ENCODE measurements at places on chromosomes 7 and 10.

DNA sequence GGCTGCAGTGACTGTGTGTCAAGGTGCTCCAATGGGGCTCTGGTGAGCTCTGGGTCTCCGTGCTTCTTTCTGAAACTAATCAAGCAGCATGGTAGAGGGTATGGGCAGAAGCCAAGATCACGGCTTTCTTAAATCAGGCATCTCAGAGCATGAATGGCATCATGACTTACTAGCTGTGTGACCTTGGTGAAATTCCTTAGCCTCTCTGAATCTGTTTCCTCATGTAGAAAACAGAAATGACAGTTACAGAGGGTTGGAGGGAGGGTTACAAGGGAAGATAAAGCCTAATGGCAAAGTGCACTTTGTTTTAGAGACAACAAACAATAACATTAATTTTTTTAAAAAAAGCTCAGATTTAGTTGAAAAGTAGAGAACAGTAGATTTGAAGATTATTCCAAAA, 34.9 kb downstream of the FRMPD2 start:
- H3K4me3 ChIP-seq = no peak overlapping the region
- no peak for DNase-seq
- H3K36me3 ChIP-seq = no peaks in the 10 kb centered on the region

DNA sequence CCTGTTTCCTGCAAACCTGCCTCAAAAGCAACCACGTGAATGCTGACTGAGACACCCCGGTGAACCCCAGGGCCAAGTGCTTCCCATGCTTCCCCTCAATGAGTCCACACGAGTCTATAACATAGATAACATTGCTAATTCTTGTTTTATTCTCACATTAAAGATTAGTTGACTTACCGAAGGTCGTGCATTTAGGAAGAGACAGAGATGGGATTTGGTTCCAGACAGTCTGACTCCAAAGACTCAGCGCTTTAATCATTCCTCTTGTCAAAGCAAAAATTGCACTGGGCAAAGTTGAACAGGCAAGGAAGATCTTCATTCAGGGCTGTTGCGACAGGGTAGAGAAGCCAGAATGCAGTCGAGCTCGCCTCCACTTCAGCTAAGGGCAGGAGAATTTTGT, 435.6 kb upstream of the C7orf33 start:
- no peaks in the 10 kb centered on the region for H3K4me1 ChIP-seq
- H3K27ac ChIP-seq = no peak overlapping the region
- H3K36me3 ChIP-seq = no peaks in the 10 kb centered on the region
- no peak for DNase-seq
- H3K27me3 ChIP-seq = no peaks in the 10 kb centered on the region

GRCh38 chr7:30136117-30136731, 1.4 kb downstream of the MTURN start:
- no peaks in the 10 kb centered on the region for H3K36me3 ChIP-seq
- no peak for DNase-seq
- H3K27me3 ChIP-seq = no peaks in the 10 kb centered on the region
- peak overlapping the region; percentile 74 for H3K27ac ChIP-seq
- H3K4me3 ChIP-seq = peak overlapping the region; percentile 93

DNA sequence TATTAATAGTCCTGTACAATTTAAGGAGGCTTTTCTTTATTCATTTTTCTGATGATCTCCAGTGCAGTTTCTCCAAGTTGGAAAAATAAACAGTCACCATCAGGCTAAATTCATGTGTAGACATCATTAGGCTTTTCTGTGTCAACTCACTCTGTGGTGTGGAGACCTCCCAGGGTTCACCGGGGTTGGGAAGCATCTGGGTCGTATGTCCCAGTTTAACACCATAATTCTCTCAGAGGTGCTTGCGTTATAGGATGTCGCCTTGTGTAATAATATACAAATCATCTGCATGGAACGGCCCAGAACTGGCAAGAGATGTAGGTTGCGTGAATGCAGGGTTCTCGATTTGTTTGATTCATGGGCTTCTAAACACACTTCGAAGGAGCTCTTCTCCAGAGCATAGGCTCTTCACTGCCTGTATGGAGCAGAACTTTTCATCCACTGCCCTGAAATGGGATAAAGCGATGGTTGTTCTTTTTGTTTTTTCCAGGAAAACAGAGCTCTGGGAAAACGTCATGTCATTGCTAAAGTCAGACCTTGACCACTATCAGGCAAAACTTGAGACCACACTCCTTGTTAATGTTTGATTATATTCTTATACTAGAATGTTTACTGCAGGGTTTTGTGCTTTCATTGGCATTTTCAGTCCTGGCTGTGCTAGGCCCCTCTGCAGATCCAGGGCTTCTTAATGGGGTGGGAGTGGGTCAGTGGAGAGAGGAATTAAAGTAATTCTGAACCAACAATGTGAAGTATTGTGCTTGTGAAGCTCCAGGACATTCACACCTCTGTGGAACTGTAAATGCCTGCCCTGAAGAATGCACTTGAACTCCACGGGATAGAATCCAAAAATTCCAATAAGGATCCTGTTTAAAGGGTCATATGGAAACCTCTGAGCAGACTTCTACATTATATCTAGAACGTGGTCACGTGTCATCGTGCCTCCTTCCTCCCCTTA, 172.8 kb downstream of the TRIL start:
- no peak overlapping the region for H3K27ac ChIP-seq
- no peaks in the 10 kb centered on the region for H3K36me3 ChIP-seq
- H3K4me1 ChIP-seq = no peaks in the 10 kb centered on the region
- H3K4me3 ChIP-seq = no peak overlapping the region
- no peaks in the 10 kb centered on the region for H3K27me3 ChIP-seq

DNA sequence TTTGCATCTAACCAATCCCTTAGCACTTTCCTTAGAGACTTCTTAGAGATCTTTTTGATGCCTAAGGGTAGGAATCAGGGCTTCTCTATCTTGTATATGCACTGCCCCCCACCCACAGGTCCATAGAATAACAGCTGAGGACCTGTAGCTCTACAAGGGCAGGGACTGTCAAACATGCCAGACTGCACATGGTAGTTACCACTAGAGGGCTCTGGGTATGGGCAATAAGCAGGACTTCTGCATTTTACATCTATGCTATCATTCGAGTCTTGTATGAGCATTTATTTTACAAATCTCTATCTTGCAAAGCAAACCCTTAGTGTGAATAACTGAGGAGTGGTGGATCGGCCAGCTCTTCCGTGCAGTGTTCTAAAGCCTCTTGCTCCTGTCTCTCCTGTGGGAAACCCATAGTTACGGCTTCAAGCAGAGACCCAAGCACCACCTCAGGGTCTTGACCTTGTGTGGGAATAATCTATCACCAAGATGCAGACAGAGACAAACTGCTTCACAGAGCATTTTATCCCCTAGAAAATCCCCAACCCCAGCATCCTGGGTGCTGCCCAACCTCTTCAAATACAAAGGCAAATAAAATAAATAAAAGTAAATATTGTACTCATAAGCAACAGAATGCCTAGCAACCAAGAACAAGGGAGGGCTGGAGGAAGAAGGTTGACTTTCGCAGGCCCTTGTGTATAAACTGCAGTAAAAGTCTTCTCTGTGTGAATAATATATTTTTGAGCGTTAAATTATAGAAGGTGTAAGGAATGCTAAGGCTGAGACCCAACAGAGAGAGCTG, 219.3 kb downstream of the WDR11 start:
- H3K4me1 ChIP-seq = peaks cover 17% of the 10 kb centered on the region
- H3K36me3 ChIP-seq = no peaks in the 10 kb centered on the region
- DNase-seq = peak; percentile 23
- H3K27ac ChIP-seq = peak overlapping the region; percentile 88
- no peak overlapping the region for H3K4me3 ChIP-seq

DNA sequence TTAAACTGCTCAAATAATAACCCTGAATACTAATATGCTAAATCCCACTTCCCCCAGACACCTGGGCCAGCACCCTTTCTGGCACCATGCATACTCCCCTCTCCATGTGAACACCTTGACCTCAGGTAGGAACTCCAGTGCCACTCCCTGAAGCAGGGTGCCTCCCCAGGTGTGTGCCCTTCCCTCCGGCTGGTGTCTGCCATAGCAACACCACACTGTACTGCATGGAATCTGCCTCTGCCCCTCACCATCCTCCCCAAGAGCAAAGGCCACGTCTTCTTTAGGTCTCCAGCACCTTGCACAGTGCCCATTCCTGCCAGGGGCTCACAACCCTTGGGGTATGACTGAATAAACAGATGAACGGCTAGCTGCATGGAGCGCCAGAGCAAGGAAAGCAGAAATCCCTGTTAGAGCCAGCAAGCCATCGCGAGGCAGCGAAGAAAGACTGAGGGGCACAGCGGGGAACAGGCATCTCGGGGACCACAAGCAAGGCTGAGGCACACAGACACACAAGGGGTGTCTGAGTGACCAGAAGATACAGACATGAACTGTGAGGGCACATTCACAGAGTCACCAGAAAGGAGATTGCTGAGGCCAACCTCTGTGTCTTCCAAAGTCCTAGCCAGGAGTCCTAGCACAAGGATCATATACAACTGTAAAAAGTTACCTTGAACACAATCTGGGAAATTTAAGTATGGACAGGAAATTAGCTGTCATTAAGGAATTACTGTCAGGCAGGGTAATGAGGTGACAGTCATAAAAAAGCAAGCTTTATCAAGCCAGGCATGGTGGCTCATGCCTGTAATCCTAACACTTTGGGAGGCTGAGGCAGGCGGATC, 25.7 kb downstream of the COBL start:
- H3K4me3 ChIP-seq = no peak overlapping the region
- DNase-seq = no peak
- no peaks in the 10 kb centered on the region for H3K27me3 ChIP-seq
- no peaks in the 10 kb centered on the region for H3K36me3 ChIP-seq
- H3K4me1 ChIP-seq = peaks cover 10% of the 10 kb centered on the region
- H3K27ac ChIP-seq = no peak overlapping the region

GRCh38 chr10:23367896-23368595, 23.4 kb upstream of the C10orf67 start:
- peak; percentile 48 for DNase-seq
- no peaks in the 10 kb centered on the region for H3K27me3 ChIP-seq
- H3K4me3 ChIP-seq = no peak overlapping the region
- peaks cover 42% of the 10 kb centered on the region for H3K4me1 ChIP-seq
- no peak overlapping the region for H3K27ac ChIP-seq

- H3K27ac ChIP-seq = peak overlapping the region; percentile 95
- peak overlapping the region; percentile 72 for H3K4me3 ChIP-seq
- DNase-seq = peak; percentile 57
These were observed 111.0 kb upstream of the KLF14 start for GRCh38 chr7:130844811-130845580.

GRCh38 chr10:116162851-116163250, 110.2 kb downstream of the GFRA1 start:
- no peaks in the 10 kb centered on the region for H3K4me1 ChIP-seq
- no peaks in the 10 kb centered on the region for H3K36me3 ChIP-seq
- no peaks in the 10 kb centered on the region for H3K27me3 ChIP-seq
- no peak for DNase-seq
- H3K27ac ChIP-seq = no peak overlapping the region

- no peak for DNase-seq
- no peaks in the 10 kb centered on the region for H3K27me3 ChIP-seq
- no peaks in the 10 kb centered on the region for H3K36me3 ChIP-seq
- no peaks in the 10 kb centered on the region for H3K4me1 ChIP-seq
- H3K27ac ChIP-seq = no peak overlapping the region
These were observed 113.4 kb downstream of the SEM1 start for GRCh38 chr7:96596120-96596826.

DNA sequence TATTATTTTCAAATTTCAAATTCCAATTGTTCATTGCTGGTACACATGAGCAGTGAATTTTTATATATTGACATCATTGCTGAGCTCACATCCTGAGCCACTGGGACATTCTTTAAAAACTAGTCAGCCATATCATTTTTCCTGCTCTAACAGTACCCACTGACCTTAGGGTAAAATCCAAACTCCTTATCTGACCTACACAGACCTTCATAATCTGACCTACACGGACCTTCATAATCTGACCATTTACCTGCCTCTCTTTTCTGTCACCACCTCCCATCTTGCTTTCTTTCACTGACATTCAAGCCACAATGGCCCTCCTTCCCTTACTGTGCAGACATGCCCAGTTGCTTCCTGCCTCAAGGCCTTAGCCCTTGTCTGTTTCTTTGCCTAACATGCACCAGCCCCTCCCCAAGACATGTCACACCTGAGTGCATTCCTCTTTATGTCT, 16.1 kb upstream of the CUZD1 start:
- H3K4me1 ChIP-seq = peaks cover 40% of the 10 kb centered on the region
- H3K27ac ChIP-seq = peak overlapping the region; percentile 49
- H3K36me3 ChIP-seq = no peaks in the 10 kb centered on the region
- no peak overlapping the region for H3K4me3 ChIP-seq
- no peaks in the 10 kb centered on the region for H3K27me3 ChIP-seq

GRCh38 chr10:75546004-75546403, 114.6 kb downstream of the LRMDA start:
- no peaks in the 10 kb centered on the region for H3K27me3 ChIP-seq
- H3K36me3 ChIP-seq = no peaks in the 10 kb centered on the region
- no peaks in the 10 kb centered on the region for H3K4me1 ChIP-seq
- H3K27ac ChIP-seq = no peak overlapping the region

All from keratinocyte (primary cell).